Progenitor cell of endocrine pancreas (in vitro differentiated cells): ENCODE measurements at places on chromosomes 16 and 17. TPM values are rescaled to one million over a fixed set of nuclear protein-coding genes. Genes with fewer than 3 reads are reported as not detected.

PLXDC1 gene
- total RNA-seq, result 2.3 and 3.7 TPM in 2 replicates

KCTD19 gene
- 0.14 and 1.4 TPM in 2 replicates for total RNA-seq

KRT9 gene
- total RNA-seq, result not detected in 2 replicates

DNA sequence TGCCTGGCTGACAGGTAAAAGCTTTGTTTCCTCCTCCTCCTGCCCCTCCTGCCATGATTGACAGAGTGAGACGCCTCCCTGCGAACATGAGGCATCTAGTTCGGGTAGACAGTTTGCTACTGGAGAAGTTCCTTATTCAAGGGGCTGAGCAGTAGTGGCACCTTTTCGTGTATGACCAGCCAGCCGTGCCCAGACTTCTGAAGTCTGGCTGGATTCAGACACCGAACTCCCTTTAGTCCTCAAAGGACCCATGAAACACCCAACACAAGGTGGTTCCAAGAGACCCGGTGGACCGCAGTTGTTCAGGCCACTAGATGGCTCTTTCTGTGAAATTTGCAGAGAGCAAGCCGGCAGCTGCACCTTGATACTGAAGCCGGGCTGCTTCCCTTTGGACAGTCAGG is 192.8 kb downstream of the XYLT1 start:
- no peak for DNase-seq
- no peaks in the 10 kb centered on the region for H3K36me3 ChIP-seq
- no peaks in the 10 kb centered on the region for H3K27me3 ChIP-seq
- H3K27ac ChIP-seq, result no peak overlapping the region
- H3K4me3 ChIP-seq, result no peak overlapping the region
- H3K4me1 ChIP-seq, result peaks cover 8% of the 10 kb centered on the region

DNA sequence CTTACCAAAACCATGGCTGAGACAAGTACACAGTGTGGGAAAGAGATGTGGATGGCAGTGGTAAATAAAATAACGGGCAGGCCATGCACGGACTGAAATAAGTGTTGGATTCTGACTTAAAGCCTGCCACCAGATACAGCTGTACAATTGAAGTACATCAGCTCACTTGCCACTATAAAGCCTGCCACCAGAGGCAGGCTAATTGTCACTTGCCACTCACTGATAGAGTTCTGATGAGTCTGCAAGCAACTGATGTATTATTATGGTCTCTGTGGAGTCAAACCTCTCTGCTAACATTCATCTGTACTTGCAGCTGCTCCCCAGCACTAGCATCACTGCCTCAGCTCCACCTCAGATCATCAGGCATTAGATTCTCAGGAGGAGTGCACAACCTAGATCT is 93.0 kb downstream of the CYTH1 start:
- no peaks in the 10 kb centered on the region for H3K27me3 ChIP-seq
- no peaks in the 10 kb centered on the region for H3K4me1 ChIP-seq
- H3K36me3 ChIP-seq, result peaks cover 38% of the 10 kb centered on the region
- H3K27ac ChIP-seq, result no peak overlapping the region
